ENCODE measurements at places on chromosomes 3 and 15.
A peak's percentile ranks its signal among the peaks of the same experiment; 100 is the strongest.

GRCh38 chr3:23671851-23672589 lies 133.7 kb upstream of the UBE2E1 start:
- DNase-seq: peak; percentile 5

DNA sequence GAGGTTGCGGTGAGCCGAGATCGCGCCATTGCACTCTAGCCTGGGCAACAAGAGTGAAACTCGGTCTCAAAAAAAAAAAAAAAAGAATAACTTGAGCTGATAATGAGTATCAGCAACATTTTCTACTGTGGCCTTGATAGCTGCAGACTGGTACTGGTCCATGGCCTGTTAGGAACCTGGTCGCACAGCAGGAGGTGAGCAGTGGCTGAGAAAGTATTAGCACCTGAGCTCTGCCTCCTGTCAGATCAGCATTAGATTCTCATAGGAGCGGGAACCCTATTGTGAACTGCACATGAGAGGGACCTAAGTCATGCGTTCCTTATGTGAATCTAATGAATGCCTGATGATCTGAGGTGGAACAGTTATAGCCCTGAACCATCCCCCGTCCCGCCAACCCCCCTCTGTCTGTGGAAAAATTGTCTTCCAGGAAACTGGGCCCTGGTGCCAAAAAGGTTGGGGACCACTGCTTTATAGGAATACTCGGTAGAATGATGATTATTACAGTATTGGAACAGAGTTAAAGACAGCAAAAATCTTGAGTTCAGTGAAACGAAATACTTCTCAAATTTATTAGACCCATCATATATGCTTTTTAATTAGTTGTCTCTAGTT lies 126.0 kb downstream of the ZNF609 start:
- no peak for DNase-seq

DNA sequence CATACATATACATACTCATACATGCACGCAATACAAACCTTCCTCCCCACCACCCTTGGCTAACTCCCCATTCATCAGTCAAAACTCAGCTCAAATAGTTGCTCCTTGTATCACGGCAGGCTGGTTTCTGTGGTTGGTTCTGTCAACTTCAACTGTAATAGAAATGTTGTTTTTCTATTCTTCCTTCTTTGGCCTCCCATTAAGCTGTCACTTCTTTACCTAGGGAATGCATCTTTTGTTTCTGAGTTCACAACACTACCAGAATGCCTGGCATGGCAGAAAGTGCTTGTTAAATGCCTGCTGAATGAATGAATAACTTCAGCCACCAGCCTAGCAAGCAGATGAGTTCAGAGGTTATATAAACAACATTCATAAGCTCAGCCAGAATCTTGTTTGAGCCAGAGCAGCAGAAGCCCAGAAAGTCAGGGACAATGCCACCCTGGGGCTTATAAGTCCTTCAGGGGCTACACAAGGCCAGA lies 63.1 kb downstream of the B3GALNT1 start:
- no peak for DNase-seq

DNA sequence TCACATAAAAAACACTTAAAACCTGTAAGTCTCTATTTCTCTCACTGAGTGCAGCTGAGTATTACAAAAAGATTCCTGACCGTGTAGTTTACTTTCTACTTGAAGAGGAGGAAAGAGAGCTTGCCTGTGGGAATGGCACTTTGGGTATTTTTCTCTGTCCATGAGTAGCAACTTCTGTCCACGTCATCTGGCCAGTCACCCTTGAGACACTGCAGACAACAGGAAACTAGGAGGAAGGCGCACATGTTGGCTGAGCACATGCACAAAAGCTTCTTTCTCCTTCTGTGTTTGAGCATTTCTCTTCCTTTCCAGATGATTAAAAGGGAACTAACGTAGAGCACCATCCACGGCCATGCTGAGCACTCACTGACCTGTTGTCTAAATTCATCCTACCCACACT lies 19.7 kb downstream of the STARD5 start:
- DNase-seq: no peak

- no peak for DNase-seq
Measured at GRCh38 chr3:47225310-47225906, 57.2 kb downstream of the KIF9 start.

DNA sequence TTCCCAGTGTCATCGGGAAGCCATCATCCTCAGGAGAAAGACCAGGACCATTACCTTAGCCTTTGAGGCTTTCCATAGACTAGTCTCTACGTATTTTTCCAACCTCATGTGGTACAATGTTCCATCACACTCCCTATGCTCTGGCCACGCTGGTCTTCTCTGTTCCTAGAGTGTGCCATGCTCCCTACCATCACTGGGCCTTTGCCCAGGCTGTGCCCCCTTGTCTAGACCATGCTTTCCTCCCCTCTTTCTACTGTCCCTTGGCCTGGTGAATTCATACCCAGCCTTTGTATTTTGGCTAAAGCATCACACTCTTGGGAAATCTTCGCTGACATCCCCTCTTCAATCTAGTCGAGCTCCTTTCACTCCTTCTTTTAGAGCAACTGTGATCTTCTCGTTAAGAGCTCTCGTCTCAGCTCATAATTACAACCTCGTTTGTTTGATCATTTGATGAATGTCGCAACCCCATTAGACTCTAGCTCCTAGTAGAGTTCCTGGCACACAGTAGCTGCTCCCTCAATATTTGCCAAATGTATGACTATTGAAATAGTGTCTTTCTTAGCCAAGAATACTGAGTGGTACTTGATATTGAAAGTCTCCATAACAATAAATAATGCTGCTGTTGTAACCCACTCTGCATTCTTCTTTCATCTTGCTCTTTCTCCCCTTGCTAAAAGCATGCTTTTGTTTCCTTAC lies 100.2 kb upstream of the FAM3D start:
- no peak for DNase-seq

GRCh38 chr15:78129077-78129750 lies 2.0 kb downstream of the CIB2 start:
- DNase-seq: no peak

- no peak for DNase-seq
Measured at GRCh38 chr15:81529481-81529880, 155.5 kb upstream of the TMC3 start.

DNA sequence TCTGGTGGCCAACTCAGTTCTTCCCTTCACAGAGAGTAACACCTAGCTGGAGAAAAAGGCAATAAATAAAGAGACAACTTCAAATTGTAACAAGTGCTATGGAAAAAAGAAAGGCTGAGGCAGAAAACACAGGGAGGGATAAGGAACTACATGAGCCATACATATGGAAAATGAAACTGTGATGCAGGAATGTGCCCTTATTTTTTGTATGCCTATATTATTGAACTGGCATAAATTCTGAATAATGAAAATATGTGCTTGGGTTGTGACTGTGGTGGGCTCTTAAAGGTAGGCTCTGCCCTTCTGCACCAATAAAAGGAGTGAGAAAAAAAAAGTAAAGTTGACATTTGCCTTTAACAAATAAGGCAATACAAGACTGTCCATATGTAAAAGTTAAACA lies 19.6 kb downstream of the FHIT start:
- no peak for DNase-seq

DNA sequence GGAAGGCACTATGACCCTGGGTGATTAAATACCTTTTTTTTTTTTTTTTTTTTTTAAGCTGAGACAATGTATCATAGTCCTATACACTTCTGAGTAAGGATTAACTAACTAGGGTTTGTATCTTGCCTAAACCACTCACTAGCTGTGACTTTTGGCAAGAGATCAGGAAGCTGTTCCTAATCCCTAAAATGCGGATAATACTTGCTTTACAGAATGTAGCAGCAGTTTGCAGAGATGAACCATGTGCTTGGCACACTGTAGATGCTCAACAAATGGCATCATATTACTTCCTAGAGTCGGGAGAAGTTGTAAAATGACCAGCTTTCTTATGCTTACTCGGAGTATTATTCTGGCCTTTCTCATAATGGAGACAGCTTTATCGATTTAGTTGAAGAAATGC lies 25.6 kb upstream of the PYGO1 start:
- DNase-seq: no peak

DNA sequence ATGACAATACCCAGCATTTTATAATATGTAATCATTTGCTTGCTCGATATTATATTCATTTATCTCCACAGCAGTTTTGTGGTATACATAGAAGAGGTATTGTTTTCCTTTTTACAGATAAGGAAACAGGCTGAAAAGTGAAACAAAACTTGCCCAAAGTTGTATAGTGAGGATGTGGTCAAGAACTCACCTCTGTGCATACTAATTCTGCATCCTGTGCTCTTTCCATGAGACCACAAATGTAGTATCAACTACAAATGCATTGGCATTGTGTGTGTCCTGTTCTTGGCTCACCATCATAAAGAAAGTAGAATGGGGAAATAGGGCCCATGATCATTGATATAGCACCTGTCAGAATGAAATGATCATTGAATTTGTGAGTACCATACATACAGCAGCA lies 167.3 kb downstream of the NECTIN3 start:
- no peak for DNase-seq

DNA sequence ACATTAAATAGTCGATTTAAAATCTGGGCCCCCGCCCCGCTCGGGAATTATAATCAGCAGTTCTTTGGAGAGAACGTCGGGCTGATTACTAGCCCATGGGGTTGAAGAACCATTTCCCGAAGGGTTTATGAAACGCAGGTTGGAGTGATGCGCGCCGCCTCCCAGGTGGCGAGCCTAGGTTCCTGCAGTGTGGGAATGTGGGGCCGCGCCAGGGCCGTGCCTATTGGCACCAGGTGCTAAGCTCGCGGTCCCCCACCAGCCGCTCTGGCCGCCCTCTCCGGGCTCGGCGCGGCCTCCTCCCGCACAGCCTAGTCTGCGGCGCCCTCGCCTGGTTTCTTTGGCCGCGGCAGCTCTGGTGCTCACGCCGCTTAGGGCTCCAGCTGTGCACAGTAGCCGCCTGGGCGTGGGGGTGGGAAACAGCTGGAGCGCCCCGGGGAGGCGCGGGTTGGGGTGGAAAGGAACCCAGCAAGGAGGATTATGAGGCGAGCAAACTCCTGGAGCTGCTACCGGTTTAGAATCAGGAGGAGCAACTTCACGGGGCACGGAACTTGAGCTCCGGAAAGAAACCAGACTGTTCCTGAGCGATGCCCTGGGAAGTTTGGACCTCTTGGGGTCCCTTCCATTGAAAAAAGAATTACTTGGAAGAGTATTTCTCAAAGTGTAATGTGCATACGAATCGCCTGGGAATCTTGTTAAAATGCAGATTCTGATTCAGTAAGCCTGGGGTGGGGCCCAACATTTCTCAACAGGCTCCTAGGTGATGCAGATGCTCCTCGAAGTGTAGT lies 5.6 kb upstream of the MECOM start:
- no peak for DNase-seq

- DNase-seq: no peak
Measured at GRCh38 chr3:71972031-71972430, 187.1 kb upstream of the PROK2 start.

DNA sequence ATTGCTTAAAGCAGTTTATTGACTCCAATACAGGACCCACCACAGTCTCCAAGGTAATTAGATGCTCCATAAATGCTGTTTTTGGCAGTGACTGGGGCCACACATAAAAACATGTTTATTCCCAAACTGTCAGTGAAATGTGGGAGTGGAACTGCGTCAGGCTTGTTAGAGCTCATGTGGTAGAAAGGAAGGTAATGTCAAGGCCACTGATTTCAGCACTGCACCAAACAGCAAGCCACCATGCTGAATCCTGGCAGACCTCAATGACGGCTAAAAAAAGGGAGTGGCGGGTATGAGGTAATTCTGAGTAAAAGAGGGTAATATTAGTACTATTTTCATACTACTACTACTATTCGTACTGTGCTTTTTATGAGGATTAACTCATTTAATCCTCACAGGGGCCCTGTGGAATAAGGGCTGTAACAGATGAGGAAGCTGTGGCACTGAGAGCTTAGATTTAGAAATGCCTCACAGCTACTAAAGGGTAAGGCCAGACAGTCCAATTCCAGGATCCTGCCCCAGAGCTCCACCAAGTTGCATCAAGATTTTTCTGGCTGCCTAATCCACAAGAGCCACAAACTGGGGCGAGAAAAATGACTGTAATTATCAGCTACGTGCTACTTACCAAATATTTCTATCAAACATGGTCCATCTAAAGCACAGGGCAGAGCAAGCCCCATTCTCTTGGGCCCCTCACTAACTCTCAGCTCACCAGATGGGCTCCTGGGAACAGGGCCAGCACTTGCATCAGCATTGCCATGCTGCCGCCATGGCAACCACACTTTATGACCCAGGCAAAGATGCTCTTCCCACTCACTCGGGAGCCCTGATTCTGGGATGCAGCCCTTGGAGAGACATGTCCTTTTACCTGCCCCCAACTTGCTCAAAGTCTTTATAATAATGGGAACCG lies 83.6 kb upstream of the SPATA12 start:
- DNase-seq: no peak

DNA sequence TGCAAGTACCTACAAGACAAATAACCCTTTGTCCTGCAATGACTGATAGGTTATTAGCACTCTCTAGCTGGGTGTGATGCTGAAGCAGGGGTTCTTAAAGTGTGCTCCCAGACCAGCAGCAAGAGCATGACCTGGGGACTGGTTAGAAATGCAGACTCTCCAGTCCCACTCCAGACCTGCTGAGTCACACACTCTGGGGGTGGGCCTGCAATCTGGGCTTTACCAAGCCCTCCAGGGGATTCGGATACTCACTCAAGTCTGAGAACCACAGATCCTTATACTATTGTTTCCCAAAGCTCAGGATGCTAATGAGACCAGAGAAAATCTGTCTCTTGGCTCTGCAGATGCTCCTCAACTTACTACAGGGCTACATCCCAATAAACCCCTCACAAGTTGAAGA lies 142.1 kb upstream of the RAD18 start:
- DNase-seq: no peak

GRCh38 chr3:16239086-16239770 lies 25.5 kb downstream of the DPH3 start:
- no peak for DNase-seq

GRCh38 chr15:26894181-26894580 lies 27.3 kb downstream of the GABRA5 start:
- no peak for DNase-seq

- DNase-seq: no peak
Measured at GRCh38 chr3:64399205-64399800, 174.0 kb upstream of the PRICKLE2 start.

- DNase-seq: no peak
Measured at GRCh38 chr3:171121801-171122200, 95.3 kb upstream of the SLC2A2 start.

- DNase-seq: no peak
Measured at GRCh38 chr15:62503451-62503850, 338.4 kb upstream of the C2CD4B start.

GRCh38 chr15:58214591-58215340 lies 76.6 kb downstream of the AQP9 start:
- no peak for DNase-seq

DNA sequence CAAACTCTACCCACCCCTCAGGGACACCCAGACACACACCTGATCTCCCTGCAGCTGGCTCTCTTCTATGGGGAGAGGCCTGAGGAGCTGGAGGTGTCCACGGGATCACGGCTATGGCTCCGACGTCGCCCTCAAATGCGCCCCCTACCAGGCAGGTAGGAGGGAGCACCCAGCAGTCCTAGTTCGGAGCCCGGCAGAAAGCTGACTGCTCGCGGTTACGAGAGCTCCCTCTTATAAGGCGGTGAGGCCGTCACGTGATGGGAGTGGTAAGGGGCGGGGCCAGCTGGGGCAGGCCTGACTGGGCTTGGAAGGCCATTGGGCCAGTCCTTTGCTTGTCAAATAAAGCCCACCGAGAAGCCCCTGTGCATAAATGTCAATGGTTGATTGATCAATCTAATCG lies at the start of gene PRR20G:
PRR20G (minus strand) TSS at position 207 of the 400 bp plus-strand sequence. CDS start 681 bp downstream, outside the sequence.
- DNase-seq: no peak
